Esophagus squamous epithelium (tissue), 5 donors: ENCODE measurements at places on chromosomes 7 and 10.

DNA sequence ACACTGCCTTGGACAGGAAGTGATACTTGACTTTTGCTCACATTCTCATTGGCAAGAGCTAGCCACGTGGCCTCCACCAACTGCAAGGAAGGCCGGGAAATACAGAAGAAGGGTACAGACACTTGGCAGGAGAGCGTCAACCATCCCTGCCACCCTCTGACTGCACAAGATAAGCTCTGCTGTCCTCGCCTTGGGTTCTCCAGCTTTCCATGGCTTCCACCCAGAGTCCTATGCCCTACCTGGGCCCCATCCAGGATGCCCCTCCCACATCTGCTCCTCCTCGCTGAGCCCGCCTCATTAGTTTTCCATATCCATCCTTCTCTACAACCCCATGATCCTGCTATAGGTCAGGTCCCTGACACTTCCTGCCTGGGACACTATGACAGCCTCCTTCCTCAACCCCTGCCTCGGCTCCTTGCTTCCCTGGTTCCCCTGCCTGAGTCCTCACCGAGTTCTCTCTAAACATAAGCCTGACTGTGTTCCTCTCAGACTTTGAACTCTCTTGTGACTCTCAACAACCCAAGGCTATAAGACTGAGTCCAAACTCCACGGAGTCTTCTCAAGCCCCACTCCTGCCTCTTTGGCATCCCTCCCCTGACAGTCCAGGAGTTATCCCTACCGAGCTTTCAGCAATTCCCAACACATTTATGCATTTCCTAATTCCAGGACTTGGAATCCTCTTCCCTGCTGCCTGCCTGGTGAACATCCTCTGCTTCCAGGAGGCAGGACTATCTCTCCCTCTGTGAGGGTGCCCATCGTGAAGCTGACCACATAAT is 23.2 kb upstream of the GDF10 start:
- DNase-seq: no peak

DNA sequence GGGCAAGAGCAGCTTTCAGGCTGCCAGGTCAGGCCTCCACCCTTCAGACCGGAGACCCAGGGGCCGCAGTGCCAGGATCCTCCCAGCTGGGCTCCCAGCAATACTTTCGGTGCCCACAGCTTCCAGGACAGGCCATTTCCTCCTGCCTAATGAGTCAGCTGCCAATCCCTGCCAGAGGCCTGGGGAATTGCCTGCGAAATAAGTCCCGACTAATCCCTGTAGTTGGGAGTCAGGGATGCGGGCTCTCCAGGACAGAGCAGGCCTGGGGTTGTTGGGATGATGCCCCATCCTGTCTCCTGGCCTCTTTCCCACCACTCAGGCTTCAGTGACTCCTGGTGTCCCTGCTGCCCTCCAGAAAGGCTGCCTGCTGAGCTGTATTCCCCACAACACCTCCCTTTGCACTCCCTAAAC is 143.5 kb upstream of the UNC5B start:
- no peak for DNase-seq

- DNase-seq: no peak
Measured at GRCh38 chr7:35463751-35464150, 209.9 kb upstream of the TBX20 start.

DNA sequence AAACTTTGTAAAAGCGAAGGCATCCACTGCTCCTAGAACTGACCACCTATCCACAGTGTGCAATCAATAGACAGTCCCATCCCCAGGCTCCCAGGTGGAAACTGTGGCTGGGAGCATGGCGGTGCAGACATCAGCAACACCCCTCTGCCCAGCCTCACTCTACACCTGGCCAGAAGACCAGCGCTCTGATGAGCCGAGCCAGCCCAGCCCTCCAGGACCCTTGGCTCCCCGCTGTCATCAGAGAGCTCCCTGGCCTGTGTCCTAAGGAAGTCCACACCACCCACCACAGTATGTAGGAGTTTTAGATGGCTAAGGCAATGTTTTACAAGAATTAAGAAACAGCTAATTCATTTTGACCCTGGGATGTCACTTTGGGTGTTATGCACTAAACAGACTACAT is 81.0 kb downstream of the VOPP1 start:
- DNase-seq: no peak

GRCh38 chr10:79028056-79028430 is 40.7 kb upstream of the ZMIZ1 start:
- no peak for DNase-seq

DNA sequence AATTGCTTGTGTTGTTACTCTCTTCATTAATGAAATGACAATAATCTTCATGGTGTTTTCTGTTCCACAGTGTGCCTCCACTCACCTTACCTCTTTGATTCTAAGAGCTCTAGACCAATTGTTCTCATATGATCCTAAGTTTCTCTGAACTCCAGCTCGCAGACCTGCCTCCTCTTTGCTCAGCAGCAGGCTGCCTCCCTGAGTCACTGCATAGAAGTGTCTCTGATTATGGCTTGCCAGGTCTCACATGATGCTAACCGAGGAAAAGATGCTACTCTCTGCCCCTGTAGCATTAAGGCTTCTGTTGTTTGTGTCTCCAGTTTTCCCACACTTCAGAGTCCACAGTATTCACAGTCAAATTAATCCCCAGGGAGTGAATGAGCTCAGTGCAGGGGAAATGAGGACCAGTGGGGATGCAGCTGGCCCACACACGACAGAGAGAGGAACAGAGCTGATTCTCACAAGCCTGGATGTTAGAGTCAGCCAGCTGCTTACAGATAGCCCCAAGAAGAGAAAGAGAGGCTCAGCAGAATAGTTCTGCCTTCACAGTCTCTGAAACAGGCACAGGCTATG is 145.9 kb upstream of the EGR2 start:
- no peak for DNase-seq

DNA sequence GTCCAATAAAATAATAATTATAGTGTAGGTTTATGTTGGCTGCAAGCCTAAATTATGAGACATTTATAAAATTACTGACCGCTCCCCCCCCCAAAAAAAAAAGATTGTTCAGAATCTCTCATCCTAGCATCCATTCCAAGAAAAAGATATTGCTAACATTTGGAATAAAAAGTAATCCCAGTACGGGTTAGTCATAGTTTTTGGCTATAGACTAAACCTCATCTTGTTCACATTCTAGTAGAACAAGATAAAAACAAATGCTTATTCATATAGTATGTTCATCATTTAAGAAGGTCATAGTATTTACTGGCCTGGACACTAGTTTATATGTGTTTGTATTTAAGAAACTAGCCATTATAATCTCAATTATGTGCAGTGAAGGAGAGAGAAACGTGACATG is 44.0 kb downstream of the ADK start:
- DNase-seq: no peak

DNA sequence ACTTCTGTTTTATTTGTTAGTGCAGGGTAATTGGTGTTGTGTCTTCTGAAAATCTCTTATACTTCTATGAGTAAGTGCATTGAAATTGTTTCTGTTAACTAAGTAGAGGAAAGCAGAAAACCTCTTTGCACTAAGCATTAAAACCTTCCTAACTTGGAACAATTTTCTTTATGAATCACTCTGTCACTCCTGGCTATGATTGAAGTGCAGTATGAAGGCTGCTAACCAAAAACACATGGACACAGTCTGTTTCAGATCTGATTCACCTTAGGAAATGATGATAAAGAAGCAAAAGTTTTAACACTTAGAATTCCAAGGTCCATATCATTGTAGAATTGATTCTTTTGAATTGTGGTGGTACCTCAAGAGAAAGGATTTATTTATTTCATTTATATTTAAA is 41.9 kb downstream of the MET start:
- no peak for DNase-seq

DNA sequence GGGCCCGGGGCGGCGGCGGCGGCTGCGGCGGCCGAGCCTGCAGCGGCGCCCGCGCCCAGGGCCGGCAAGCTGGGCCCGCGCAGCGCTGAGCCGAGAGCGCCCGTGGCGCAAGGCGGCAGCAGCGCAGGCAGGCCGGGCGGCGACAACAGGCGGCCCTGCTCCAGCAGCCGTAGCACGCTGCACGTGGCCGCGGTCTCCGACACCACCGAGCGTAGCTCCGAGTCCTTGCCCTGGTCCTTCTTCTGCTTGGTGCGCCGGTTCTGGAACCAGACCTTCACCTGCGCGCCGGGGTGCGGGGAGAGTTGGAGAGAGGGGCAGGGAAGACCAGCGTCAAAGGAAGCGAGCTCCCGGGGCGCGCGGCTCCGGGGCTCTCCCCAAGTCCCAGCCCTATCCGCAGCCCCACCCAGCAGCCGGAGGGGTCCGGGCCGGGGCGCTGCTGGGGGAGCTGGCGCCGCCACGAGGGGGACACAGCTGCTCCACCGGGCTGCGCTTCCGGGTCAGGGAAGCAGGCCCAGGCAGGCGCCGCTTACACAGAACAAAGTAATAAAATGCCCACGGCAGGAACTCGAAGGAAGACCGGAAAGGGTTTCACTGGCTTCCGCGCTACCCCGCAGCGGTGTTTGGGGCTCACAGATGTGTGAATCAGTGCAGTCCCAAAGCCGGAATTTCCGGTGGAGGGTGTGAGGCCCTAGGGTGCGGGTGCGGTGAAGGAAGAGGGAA is 3.6 kb downstream of the VAX1 start:
- DNase-seq: no peak

DNA sequence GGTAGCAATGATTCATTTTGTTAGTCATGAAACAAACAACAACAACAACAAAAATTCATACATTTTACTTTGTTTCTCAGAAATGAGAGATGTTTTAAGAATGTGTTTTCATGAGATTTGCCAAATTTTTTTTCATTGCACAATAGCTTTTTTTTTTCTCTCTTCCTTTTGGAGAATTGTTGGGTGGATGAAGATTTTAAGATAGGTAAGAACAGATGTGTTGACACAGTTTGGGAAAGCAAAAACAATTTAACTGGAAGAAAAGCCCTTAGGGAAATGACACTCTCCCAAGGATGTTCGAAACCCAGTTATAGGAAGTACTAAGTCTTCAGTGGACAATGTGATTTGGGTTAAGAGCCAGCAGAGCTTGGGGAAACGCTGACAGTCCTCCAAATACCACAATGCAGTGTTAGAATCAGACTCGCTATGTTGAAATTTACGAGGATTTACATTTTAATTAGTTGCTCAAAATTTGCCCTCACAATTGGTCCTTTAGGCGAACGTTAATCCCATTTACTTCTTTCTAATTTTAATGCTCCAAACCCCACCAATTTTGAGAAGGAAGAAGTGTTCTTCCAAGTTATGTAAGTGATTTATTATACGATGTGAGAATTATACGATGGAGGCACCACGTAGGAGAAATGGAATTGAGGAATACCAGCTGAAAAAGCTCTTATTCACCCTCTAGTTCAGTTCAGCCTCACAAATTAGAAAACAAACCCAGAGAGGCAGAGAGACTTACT is 61.2 kb downstream of the HHEX start:
- no peak for DNase-seq

GRCh38 chr10:834493-834892 is 97.0 kb downstream of the LARP4B start:
- no peak for DNase-seq

- DNase-seq: no peak
Measured at GRCh38 chr10:624605-625332, 64.7 kb downstream of the DIP2C start.

- DNase-seq: no peak
Measured at GRCh38 chr7:123994449-123994848, 38.4 kb downstream of the TMEM229A start.

DNA sequence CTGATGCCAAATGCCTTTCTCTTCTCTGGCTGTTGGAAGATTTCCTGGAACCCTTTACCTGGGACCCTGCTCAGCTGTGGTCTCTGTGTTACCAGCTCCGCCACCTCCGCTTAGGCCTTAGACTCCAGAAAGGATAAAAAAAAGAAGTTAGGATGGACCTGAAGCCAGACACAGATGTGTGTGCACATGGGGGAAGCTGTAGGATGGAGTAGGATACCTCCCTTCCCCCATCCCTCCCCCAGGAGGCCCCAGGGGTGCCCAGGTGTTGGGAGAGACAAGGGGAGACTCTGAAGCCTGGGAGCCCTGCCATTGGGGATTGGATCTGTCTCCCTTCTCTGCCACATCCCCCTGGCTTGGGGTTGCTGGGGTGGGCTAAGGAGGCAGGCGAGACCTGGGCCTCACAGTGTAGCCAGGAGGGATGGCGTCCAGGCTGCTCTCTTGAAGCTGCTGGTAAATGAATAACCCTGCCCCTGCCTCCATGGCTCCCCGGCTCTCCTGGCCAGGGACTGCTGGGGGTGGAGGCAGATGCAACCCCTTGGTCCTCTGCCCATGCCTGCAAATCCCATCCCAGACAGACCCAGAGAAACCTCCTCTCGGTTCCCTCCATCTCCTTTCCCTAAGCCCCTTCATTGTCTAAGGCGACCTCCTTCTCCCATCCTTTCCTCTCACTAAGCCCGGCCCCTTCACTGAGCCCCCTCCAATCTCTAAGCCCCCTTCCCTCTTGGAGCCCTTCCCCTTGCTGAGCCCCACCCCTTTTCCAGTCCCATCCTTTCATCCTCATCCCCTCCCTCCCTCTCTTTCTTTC is 8.0 kb downstream of the CLDN3 start:
- no peak for DNase-seq

- no peak for DNase-seq
Measured at GRCh38 chr7:73858807-73859206, 2.2 kb upstream of the TMEM270 start.

DNA sequence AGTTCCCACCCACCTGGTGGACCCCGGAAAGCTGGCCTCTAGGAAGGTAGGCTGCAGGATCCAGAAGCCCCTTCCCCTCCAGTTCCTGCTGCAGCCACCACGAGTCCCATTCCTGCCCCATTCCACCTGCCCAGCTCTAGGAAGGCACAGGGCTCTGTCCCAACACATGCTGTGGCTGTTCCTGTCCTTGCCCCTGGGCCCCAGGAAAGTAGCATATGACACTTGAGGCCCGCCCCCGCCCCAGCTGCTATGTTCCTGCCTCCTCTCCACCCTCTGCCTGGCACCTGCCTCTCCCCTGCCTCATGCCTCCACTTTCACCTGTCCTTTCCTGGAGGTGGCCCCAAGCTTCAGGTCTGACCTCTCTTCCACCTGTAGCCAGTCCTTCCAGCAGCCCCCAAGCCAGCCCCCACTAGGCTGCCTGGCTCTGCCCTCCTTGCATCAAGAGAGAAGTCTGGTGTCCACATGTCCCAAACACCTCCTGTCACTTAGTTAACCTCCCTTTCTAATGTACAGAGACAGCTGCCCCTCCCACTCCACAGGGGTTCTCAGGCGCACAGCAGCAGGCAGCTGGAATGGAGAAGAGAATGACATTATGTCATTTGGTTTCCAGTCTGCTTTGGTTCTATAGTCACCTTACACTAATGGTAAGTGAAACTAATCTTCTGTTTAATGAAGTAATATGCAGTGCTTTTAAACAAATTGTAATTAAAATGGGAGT is 22.7 kb downstream of the YKT6 start:
- DNase-seq: no peak

DNA sequence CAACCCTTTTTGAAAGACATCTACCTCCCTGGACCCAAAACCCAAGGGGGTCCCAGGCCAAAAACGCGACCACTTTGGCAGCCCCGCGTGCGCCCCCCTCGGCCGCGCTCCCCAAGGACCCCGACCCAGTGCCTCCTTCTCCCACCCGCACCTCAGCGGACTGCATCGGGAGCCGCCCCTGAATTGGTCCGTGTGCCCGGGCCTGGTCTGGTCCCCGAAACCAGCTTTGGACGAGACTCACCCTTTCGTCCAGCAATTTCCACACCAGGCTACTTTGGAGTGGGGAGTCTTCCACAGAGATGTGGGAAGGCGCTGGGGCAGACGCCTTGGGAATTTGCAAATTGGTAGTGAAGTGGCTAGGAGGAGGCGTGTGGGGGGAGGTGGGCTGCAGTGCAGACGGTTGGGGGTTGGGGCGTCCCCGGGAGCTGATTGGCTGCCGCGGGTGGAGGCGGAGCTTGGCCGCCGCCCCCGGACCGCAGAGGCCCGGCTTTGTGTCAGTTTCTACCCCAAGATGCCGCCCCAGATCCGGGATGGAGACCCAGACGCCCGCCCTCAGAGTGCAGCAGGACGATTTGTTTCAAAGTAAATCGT is 16.9 kb downstream of the TCAF1 start:
- no peak for DNase-seq
